ENCODE measurements at places on chromosomes 13 and 19.

DNA sequence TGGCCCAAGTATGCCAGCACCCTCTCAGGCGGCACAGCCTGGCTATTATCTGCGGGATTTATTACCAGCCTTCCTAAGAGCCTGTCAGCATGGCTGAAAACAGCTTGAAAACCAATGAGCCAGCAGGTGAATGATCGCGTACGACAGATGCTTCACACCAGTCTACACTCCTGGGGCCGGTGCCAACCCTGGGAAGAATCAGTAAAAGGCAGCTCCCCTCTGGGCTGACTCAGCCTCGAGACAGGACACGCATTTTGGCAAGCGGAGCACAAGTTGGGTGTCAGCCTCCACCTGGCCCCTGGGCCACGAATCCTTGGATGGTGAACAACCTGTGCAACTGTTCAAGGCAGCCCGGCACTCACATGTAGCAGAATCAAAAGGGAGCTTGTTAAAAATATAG lies 15.6 kb downstream of the EMP3 start:
- no peak for DNase-seq

GRCh38 chr19:30473334-30473867 lies 101.2 kb downstream of the ZNF536 start:
- no peak for DNase-seq

DNA sequence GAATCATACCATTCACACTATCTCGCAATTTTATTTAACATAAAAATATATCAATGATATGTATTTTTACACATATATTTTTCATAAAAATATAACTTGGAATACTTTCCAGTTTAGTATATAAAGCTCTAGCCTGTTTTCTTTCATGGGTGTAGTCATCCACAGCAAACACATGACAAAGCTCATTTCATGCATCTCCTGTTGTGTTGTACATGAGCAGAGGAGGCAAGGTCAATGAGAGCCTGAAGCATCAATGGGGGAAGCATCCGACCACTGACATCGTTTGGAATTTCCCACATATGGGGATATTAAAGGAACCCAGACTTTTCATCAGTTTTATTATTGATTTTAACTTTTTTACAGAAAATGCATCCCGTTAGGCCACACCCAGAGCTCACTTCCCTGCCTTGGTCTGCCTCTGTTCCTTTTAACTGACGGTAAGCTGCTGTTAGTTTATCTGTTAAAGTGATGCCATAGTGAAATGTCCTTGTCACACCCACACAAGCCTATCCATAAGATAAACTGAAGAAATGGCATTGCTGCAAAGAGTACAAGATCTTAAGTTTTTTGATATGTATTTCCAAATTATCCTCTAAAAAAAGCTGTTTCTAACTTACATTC lies 44.0 kb downstream of the MIPEP start:
- DNase-seq = no peak

DNA sequence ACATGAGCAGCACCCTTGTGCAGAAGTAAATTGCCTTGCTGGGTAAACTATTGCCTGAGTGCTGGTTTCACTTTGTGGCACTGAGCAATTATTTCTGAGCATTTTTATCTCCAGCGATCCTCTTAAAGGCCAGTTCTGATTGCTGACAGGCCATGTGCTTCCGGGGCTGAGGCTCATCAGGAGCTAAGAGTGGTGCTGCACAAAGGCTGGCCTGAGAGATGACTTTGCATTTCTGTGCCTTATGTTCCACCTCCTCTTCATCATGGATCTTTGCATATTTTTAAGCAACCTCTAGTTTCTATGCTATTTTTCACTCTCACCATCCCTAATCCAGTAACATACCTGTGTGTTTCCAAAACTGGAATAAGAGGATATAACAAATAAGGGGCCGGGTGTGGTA lies 17.6 kb upstream of the COG6 start:
- no peak for DNase-seq

GRCh38 chr19:12913011-12913561 lies 6.0 kb downstream of the SYCE2 start:
- peak; percentile 90 for DNase-seq

DNA sequence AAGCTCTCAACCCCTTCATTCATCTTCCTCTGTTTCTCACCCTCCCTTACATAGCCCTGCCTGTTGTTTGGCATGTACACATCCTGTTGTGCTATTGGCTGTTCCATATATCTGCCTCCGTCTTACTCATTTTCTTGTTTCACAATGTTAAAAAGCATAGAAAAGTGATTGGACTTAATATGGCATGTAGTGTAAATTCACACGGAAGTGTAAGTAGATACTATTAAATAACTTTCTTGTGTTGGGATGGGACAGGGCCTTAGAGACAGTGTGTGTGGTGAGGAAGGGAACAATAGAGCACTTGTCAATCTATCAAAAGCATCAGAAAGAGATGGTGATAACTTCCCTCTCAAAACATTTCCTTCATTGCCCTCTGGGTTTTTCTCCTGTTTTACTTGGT lies 12.3 kb downstream of the LMO7 start:
- DNase-seq = no peak

- no peak for DNase-seq
Measured at GRCh38 chr13:45540864-45541263, 74.7 kb downstream of the ERICH6B start.

DNA sequence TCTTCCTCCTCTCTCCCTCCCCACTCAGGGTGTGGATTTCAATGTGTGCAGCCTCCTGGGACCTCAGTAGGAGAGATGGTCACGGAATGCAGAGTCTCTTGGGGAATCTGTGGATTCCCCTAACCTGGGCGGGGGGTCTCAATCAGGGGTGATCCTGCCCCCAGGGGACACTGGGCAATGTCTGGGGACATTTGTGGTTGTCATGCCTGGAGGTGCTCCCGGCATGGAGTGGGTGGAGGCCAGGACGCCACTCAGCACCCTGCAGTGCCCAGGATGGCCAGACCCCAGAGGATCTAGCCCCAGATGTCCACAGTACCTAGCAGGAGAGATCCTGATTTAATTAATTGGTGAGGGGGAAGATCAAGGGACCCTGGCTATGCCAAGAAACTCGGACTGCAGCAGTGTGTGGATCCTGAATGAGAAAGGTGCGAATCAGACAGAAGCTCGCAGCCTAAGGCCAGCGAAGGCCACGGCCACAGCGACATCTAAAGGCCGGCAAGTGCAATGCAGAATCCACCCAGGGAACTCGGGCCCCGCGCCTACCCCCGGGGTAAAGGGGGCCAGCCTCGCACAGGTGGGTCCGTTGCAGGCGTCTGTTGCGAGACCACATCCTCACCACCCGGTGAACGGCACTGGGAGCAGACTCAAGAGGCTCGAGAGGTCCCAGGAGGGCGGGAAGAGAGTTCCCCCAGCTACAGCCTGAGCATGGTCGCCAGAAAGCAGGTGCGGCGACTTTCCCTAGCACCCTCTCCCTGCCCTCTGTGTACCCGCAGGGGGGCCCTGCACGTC lies 88.8 kb downstream of the GNG7 start:
- DNase-seq = no peak

GRCh38 chr19:19429361-19429760 lies 23.9 kb downstream of the GATAD2A start:
- DNase-seq = no peak

DNA sequence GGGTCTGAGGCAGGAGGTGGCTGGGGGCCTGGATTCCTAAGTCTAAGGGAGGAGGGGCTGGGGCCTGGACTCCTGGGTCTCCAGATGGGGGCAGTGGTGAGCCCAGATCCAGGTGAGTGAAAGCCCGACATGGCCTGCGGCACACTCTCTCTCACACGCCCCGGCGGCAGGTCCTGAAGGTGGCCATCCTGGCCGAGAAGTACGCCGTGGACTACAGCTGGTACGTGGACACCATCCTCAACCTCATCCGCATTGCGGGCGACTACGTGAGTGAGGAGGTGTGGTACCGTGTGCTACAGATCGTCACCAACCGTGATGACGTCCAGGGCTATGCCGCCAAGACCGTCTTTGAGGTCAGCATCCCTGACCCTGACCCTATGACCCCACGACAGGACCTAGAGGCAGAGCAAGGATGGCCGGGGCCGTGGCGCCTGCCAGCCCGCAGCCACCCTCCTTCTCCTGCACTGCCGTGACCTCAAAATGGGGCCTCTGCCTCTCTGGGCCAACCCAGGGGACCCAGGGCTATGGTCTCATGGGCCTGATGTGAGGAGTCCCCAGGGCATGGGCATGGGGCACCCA lies 13.2 kb downstream of the FUZ start:
- DNase-seq = no peak

GRCh38 chr13:75932636-75933035 lies 296.5 kb downstream of the LMO7 start:
- DNase-seq = peak; percentile 82

GRCh38 chr13:99085139-99085807 lies 107.4 kb upstream of the DOCK9 start:
- no peak for DNase-seq

DNA sequence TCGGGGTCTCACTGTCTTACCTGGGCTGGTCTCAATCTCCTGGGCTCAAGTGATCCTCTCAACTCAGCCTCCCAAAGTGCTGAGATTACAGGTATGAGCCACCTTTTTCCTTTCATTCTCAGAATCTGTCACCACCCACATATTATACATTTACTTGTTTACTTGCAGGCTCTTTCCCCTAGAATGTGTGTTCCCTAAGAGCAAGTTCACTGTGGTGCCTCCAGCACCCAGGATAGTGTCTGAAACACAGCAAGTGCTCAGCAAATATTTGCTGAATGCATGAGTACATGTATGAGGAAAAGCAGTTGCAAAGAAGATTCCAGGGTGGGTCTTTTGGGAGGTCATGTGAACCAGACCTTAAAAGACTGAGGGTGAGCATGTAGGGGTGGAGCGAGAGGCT lies 96.8 kb downstream of the RGCC start:
- no peak for DNase-seq

DNA sequence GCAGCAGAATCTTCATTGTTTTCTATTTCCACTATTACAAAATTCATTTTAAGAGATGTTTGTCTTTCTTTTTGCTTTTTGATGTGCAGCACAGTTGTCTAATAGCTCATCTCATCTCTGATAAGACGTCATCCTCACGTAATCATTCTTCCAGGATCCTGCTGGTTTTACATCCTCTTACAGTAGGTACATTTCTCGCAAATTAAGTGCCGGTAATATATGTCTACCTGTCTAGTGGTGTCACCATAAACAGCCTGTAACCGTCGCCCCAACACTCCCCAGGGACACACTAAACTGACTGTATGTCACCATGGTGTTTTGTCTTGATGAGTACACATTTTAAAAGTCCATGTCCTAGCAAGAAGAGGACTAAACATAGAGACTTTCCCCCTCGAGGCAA lies 94.5 kb upstream of the VSTM2B start:
- DNase-seq = no peak

GRCh38 chr19:30028118-30028991 lies 86.3 kb downstream of the URI1 start:
- DNase-seq = no peak

GRCh38 chr13:102868366-102868936 lies 22.6 kb downstream of the ERCC5 start:
- no peak for DNase-seq

- no peak for DNase-seq
Measured at GRCh38 chr13:110324026-110324749, 17.1 kb downstream of the COL4A2 start.

- DNase-seq = no peak
Measured at GRCh38 chr19:33808399-33808798, 11.7 kb downstream of the KCTD15 start.

GRCh38 chr13:53045189-53045588 lies 16.6 kb downstream of the OLFM4 start:
- peak; percentile 89 for DNase-seq

- DNase-seq = no peak
Measured at GRCh38 chr19:4068047-4068966, 1.6 kb upstream of the ZBTB7A start.

- no peak for DNase-seq
Measured at GRCh38 chr13:70812481-70812880, 704.2 kb upstream of the KLHL1 start.

DNA sequence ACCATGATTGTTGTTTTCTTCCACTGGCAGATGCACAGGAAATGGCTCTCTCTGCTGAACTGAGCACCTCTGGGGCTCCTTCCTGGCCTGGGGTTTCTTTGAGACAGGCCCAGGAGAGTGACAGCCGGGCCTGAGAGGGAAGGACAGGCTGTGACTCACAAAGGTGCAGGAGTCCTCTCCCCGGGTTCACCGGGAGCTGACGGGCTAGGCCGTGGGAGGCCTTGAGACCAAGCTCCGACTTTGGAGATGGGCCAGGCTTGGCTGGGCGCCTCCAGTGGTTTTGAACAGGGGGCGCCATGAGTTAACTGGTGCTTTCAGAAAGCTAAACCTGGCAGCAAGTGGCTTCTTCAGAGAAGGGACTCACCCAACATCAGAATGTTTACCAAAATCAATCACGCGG lies 143.4 kb downstream of the URI1 start:
- no peak for DNase-seq

GRCh38 chr19:47058621-47059022 lies 10.2 kb upstream of the TMEM160 start:
- DNase-seq = no peak

- no peak for DNase-seq
Measured at GRCh38 chr19:18605196-18605545, 1.4 kb downstream of the CRLF1 start.

- no peak for DNase-seq
Measured at GRCh38 chr13:93724187-93724586, 497.6 kb downstream of the GPC6 start.

DNA sequence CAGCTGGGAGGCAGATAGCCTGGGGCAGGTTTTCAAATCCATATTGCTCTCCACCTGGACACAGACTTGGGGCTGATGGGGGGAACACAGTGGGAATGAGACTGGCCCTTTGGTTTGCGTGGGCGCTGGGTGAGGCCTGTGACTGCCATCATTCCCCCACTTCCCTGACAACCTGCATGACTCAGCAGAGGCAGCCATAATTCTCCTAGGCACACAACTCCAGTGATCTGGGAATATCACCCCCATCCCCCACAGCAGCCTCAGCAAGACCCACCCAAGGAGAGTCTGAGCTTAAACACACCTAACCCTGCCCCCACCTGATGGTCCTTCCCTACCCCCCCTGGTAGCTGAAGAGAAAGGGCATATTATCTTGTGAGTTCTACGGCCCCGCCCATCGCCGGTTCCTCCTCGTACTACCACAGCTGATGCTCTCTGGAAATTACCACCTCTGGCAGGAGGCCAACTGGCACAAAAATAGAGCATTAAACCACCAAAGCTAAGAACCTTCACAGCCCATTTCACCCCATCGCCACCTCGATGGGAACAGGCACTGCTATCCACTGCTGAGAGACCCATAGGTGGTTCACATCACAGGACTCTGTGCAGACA lies 71.0 kb downstream of the RNF17 start:
- no peak for DNase-seq

DNA sequence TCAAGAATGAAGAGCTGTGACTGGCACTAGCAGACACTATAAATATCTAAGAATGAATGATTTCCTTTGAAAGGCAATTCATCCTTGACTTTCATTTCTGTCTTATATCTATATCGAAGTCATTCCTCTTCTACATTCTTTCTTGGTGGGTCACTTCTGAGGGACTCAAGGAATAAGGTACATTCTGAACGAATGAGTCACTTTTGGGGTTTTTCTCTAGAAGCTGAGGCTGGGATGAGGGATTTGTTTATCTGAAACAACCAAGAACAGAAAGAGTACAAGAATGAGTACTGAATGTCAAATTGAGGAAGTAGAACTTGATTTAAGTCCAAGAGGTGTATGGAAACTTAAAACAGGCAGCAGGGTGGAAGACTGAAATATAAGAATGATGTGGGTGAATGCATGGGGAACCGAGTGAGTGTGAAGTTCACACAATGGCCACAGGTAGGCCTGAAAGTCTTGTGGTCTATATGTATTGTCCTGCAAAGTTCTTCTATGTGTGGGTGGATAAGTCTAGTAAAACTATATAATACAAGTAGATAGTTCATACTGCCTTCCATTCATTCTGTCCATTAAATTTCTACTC lies 343.9 kb downstream of the OXGR1 start:
- DNase-seq = no peak
